GM23338 (cell line): ENCODE measurements at places on chromosomes 7 and 10. TPM values are rescaled to one million over a fixed set of nuclear protein-coding genes. Genes with fewer than 3 reads are reported as not detected.

- no peak for DNase-seq
Measured at GRCh38 chr7:117950601-117951260, 77.5 kb upstream of the CTTNBP2 start.

- peak; percentile 32 for DNase-seq
Measured at GRCh38 chr7:36567699-36568451, 156.4 kb downstream of the AOAH start.

DNA sequence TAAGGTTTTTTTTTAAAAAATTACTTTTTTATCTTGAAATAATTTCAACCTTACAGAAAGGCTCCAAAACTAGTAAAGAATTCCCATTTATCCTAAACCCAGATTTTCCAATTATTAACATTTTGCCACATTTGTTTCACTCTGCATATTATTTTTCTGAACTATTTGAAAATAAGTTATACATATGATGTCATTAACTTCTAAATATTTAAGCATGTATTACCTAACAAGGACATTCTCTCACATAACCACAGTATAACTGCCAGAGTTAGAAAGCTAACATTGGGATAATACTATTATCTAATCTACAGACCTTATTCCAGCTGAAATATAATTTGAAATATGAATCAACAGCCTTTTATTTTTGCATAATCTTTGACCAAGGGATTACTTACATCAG lies 65.8 kb downstream of the SLC18A2 start:
- no peak for DNase-seq

GRCh38 chr10:4514445-4515108 lies 311.4 kb upstream of the AKR1E2 start:
- no peak for DNase-seq

- no peak for DNase-seq
Measured at GRCh38 chr7:11714676-11715075, 117.3 kb downstream of the THSD7A start.

Gene TCERG1L
- 1.8 and 5.5 TPM in 2 replicates for total RNA-seq
